Upper lobe of right lung (tissue), 1 donor: ENCODE measurements at places on chromosomes 11 and 22. TPM values are rescaled to one million over a fixed set of nuclear protein-coding genes. Genes with fewer than 3 reads are reported as not detected.
A peak's percentile ranks its signal among the peaks of the same experiment; 100 is the strongest.

- H3K27ac ChIP-seq: no peak overlapping the region
- H3K4me1 ChIP-seq: no peaks in the 10 kb centered on the region
- no peak overlapping the region for H3K4me3 ChIP-seq
- H3K27me3 ChIP-seq: no peaks in the 10 kb centered on the region
Observed at GRCh38 chr11:126198648-126199047, 12.8 kb downstream of the RPUSD4 start.

DNA sequence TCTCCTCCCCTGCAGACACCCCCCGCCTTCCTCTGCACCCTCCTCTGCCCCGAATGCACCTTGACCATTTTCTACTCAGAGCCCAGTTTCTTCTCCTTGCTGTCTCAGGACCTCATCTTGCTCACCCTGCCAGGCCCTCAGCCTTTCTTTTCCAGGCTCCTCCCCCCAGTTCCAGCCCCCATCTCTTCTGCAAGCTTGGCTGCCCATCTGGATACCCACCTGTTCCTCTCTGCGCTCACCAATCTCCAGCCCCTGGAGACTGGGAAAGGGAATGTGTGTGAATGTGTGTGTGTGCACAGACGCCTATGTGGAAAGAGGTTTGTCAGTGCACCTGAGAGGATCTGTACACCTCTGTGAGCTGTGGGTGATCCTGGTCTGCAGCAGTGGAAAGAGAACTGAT is 36.4 kb downstream of the SLC22A12 start:
- no peaks in the 10 kb centered on the region for H3K36me3 ChIP-seq
- no peak for DNase-seq
- no peak overlapping the region for H3K4me3 ChIP-seq
- H3K27me3 ChIP-seq: no peaks in the 10 kb centered on the region

GRCh38 chr11:67354075-67355022 is 1.0 kb upstream of the POLD4 start:
- peak overlapping the region; percentile 99 for H3K27ac ChIP-seq
- no peak for DNase-seq
- H3K4me1 ChIP-seq: peaks cover 62% of the 10 kb centered on the region
- H3K4me3 ChIP-seq: peak overlapping the region; percentile 84

The OR52I1 gene
- total RNA-seq: not detected

The BATF2 gene
- 7.5 TPM for total RNA-seq
